NCI-H2171 (cell line): ENCODE measurements at places on chromosomes 1 and 21.
A peak's percentile ranks its signal among the peaks of the same experiment; 100 is the strongest.

GRCh38 chr21:17370263-17370662, 142.6 kb upstream of the CXADR start:
- no peak for DNase-seq

- no peak for DNase-seq
These were observed 220.5 kb downstream of the TRABD2B start for GRCh38 chr1:47776667-47777131.

DNA sequence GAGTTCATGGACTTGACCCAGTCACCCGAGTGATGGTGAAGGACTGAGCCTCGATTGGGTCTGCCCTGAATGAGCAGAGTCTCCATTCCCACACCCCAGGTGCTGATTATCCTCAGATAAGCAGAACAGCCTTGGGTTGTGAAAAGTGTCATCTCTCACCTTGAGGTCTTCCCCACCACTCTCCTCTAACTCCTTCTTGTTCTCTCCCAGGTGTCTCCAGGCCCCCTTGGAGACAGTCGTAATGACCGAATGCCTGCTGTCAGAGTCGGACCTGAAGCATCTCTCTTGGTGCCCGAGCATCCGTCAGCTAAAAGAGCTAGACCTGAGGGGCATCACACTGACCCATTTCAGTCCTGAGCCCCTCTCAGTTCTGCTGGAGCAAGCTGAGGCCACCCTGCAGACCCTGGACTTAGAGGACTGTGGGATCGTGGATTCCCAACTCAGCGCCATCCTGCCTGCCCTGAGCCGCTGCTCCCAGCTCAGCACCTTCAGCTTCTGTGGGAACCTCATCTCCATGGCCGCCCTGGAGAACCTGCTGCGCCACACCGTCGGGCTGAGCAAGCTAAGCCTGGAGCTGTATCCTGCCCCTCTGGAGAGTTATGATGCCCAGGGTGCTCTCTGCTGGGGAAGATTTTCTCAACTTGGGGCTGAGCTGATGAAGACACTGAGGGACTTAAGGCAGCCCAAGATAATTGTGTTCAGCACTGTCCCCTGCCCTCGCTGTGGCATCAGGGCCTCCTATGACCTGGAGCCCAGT, 3.4 kb downstream of the PRAMEF12 start:
- DNase-seq = no peak

- DNase-seq = no peak
These were observed 1.7 kb downstream of the PERM1 start for GRCh38 chr1:980137-980571.

- DNase-seq = no peak
These were observed 75.1 kb upstream of the CAPZB start for GRCh38 chr1:19560480-19560879.

DNA sequence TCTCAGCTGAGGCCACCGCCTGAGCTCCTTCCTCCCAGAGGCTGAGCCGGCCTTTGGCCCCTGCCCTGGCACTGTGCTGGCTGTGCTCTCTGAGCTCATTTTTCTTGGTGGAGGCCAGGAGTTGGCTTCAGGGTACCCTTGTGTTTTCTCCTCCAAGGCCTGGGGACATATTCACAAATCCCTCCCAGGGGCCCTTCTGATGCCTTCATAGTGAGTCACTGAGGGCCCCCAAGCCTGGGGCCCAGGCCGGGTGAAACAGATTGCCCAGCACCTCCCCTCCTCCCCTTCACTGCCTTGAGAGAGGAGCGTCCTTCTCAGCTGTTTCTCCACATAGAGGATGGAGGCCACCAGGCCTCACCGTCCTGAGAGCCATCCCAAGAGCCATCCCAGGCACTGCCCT, 105.8 kb downstream of the SIK1 start:
- DNase-seq = no peak

- DNase-seq = no peak
These were observed at the start of gene TTC34 for GRCh38 chr1:2801535-2802291. TSS of gene TTC34 (minus strand) at chr1:2801693. CDS start at chr1:2800827, 866 bp downstream.

GRCh38 chr1:221667504-221667903, 74.4 kb downstream of the DUSP10 start:
- no peak for DNase-seq

- no peak for DNase-seq
These were observed 6.0 kb upstream of the DUSP10 start for GRCh38 chr1:221747839-221748238.

DNA sequence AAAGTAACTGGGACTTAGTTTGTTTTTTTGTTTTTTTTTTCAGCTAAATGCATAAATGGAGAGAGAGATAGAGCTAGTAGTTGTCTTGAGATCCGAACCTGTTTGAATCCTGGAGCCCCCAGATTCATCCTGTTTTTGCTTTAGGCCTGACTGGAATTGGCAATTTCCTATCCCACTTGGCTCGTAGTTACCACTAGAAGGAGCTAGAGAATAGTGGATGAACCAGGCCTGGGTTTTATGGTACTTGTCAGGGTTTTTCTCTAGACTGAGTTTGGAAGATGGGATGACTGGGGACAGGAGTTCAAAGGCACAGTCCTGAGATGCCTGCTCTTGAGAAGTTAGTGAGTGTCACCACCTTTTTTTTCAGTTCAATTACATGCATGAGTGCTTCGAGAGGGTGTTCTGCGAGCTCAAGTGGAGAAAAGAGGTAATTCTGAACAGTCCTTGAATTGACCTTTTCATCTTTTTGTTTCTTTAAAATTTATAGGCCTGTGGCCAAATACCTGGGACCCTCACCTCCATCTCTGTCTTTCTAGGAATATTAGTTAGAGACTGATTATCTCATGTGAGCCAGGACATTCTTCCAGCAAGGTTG, 23.4 kb downstream of the CELF3 start:
- DNase-seq = peak; percentile 5

DNA sequence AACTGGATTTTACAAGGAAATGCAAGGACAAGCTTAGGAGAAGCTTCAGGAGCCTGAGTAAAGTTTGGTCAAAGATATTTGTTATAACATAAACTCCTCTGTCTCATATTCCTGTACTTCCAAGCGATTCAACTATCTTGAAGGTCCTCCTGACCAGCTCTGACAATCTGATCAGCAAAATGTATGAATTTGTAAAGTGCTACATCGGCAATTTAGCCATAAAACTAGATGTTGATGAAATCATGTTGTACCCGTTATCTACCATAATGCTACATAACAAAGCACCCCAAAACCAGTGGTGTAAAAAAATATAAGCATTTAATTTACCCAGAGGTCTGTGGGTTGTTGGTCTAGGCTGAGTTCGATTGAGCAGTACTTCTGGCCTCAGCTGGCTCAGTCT, 19.5 kb upstream of the KRTAP11-1 start:
- no peak for DNase-seq

DNA sequence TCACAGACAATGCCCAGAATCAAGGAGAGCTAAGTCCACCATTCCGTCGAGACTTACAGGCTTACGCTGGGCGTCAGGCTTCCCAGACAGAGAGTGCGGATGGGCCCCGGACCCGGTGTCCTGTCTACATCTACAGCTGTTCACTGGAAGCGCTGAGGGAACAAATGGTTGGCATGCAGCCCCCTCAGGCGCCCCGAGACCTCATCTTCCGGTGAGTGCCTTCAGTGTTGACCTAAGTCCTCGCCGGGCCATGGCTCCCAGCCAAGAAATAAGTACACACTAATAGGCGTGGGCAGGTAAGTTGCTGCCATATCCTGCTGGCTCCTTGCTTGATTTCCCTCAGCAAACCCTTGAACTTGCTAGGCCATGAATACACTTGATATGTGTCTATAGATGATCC, 26.2 kb downstream of the HYI start:
- no peak for DNase-seq

GRCh38 chr1:159012495-159012894, 2.8 kb downstream of the IFI16 start:
- DNase-seq = no peak

DNA sequence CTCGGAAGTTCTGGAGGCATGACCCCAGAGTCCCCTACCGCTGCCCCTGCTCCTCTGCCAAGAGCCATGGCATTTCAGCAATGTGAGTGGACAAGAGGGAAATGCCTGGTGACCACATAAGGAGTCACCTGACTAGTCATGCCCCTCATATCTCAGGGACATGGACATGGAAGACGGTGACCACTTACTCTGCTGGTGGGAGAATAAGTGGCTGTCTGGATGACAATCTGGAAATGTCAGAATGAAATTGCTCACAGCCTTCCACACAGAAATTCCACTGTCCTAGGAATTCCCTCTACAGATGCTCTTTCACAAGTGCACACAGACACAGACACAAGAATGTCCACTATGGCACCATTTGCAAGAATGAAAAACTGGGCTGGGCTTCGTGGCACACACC, 24.3 kb upstream of the PLEKHG5 start:
- no peak for DNase-seq

DNA sequence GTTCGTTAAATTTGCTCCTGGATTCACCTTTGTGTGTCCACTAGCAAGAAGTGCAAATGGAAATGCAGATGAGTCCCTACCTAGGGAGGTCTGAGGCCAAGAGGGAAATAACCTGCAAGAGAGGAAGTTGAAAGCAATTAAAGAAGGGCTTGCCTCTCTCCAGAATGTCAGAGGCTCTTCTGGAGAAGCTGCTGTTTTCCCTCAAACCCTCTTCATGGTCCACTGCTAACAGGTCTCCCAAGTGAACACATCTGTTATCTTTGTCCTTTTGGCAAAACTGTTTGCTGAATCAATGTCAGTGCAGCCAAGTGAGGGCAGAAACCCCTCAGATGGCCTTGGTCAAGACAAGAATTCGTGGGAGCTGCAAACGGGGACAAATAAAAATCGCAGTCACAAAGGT, 177.3 kb upstream of the PLXNA2 start:
- no peak for DNase-seq

DNA sequence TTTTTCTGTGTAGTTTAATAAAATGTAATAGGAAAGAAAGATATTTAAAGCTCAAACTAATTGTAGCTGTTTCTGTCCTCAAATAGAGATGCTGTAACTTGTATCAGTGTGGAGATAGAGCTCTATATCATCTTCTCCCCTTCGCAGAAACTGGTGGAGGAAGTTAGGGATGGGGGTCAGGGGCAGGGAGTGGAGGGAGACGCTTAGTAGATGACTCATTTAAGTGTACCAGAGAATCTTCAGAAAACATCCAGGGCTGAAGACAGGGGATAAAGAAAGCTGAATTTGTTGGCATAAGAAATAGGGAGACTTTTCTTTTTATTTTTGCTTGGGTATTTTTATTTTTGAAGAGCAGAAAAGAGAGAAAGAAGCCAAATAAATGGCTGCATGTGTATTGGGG, 282.6 kb upstream of the DPYD start:
- no peak for DNase-seq

DNA sequence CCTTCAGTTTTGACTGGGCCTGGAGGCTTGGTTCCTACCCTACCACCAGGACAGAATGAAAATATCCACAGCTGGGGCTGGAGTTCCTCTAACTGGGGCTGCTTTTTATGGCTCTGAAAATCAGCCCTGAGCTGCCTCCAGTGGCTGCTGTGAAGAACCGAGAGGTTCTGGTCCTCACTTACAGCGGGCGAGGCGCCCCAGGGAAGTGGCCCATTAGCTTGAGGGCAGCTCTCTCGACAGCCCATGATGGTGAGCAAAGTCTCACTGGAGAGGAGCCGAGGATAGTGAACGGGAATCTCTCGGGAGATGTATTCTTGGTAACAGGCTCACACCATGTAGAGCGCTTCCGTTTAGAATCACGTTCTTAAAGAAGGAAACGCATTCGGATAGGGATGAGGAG, 459.7 kb downstream of the KIF26B start:
- DNase-seq = no peak

GRCh38 chr21:26826801-26827200, 18.4 kb downstream of the ADAMTS1 start:
- no peak for DNase-seq

GRCh38 chr21:41466024-41466820, 40.2 kb downstream of the MX1 start:
- DNase-seq = no peak

GRCh38 chr1:160789702-160790611, 6.0 kb upstream of the LY9 start:
- no peak for DNase-seq

- no peak for DNase-seq
These were observed 7.7 kb upstream of the LAMB3 start for GRCh38 chr1:209659909-209660308.

GRCh38 chr1:45922813-45923212, 119.4 kb downstream of the MAST2 start:
- no peak for DNase-seq

DNA sequence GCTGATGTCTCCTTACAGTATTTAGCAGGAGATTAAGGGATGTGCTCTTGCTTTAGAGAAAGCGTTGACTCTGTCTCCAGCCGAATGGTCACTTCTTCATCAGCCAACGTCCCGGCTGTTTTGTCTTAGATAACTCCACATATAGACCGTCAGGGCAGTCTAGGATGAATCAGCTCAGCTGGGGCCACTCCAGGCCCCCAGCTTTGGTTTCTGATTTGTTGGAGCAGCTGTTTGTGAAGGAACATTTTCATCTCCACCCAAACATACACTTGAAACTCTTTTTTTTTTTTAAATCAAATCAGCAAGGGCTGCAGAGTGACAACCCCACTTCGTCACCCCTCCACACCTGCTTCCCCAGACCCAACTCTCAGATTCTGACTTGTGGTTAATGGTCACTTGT, 206.1 kb upstream of the GALNT2 start:
- no peak for DNase-seq

DNA sequence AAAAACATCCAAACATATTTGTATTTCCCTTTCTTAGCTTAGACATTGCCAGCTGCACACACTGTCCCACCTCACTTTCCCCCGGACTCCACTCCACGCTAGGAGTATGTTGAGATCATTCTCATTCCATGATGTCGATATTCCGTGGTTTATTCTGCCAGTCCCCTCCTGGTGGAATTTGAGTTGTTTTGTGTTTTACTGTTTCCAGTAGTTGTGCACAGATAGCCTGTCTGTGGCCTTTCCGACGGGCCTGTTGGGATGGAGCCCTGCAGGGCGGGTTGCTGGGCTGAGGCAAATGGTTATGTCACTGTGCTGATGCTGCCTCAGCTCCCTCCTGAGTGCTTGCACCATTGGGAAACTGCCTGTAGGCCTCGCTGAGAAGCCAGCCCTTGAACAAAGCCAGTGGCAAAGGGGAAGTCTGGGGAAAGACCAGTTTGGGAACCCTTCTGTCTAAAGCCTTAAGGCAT, 12.8 kb downstream of the TRAPPC10 start:
- DNase-seq = no peak

GRCh38 chr1:1112237-1112985, 3.5 kb downstream of the C1orf159 start:
- no peak for DNase-seq

- DNase-seq = no peak
These were observed 31.2 kb upstream of the TNFRSF1B start for GRCh38 chr1:12135612-12136011.

- no peak for DNase-seq
These were observed 32.8 kb upstream of the PTPRC start for GRCh38 chr1:198606020-198606438.

GRCh38 chr1:158043232-158043631, 49.8 kb downstream of the KIRREL1 start:
- DNase-seq = no peak

GRCh38 chr1:12161662-12162458, 4.9 kb upstream of the TNFRSF1B start:
- DNase-seq = no peak

- DNase-seq = no peak
These were observed 1.6 kb downstream of the BCAR3 start for GRCh38 chr1:93680076-93680419.
